Activated B cell treated with CpG ODN at 0.5 μM for 24 hours (primary cell): ENCODE measurements at places on chromosomes 7 and 10. TPM values are rescaled to one million over a fixed set of nuclear protein-coding genes. Genes with fewer than 3 reads are reported as not detected.

The SEMA4G gene
- 0.60 and 0.78 TPM in 2 replicates for total RNA-seq

GRCh38 chr7:31059551-31059950 lies 7.4 kb downstream of the ADCYAP1R1 start:
- no peak for DNase-seq

GRCh38 chr10:44960482-44961229 lies 1.1 kb downstream of the RASSF4 start:
- DNase-seq: no peak

The LIPK gene
- not detected in 2 replicates for total RNA-seq

GRCh38 chr10:119634219-119634544 lies 17.0 kb upstream of the BAG3 start:
- DNase-seq: no peak

- no peak for DNase-seq
Measured at GRCh38 chr7:129664029-129665012, 52.8 kb downstream of the NRF1 start.

DNA sequence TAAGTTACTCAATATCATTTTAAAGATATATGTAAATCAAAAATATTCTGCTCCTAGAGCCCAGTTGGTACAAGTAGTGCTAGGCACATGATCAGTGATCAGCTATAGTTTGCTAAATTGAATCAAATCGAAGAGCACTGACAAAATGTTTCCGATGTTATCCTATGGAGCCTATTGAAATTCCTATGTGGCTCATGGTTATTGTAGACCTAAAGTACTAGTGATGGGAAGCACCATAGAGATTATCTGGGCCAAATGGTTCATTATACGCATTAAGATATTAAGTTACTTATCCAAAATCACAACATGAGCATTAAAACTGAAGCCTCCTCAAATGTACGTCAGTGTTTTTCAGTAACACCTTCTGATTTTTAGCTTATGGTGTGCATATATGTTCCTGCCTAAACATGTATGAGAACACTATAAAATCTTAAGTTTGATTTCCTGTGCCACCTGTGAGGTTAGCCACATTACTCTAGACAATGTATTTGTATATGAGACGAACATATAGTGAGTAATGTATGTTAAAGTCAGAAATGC lies 103.2 kb downstream of the IQUB start:
- no peak for DNase-seq

GRCh38 chr7:40978047-40978446 lies 724.8 kb downstream of the INHBA start:
- DNase-seq: no peak

DNA sequence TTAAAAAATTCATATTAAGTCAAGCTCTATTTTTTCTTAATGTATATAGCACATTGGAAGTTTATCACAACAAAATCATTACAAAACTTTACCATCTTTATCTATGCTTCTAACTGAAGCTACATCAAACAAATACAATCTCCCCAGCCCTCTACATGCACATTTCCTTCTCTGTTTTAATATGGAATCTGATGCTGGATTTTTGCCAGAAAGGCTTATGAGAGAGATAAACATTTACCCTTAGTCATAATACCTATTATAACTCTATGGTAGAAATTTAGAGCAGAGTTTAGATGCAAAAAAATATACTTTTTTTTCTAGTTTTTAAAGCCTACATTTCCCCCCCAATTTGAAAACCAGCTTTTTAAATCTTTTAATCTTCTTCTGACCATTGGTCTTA lies 1198.6 kb downstream of the GATA3 start:
- no peak for DNase-seq

The CFTR gene
- not detected in 2 replicates for total RNA-seq

DNA sequence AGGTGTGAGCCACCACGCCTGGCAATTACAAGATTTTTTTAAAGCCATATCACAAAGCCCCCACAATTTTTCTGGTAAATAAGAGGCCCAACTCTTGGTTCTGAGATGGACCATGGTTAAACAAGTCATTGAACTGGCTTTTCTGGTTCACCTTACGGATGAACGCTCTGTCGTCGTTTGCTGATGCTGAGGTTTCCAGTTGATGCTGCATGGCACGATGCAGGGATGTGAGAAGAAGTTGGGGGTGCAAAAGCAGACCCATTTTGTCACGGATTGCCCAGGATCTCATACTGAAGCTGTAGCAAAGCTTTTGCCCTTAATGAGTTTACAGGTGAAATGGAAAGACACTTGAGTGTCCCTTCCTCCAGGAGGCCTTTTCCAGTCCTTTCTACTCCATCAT lies 2.0 kb upstream of the IL2RA start:
- no peak for DNase-seq

GRCh38 chr7:12229046-12229445 lies 18.0 kb downstream of the TMEM106B start:
- DNase-seq: no peak

DNA sequence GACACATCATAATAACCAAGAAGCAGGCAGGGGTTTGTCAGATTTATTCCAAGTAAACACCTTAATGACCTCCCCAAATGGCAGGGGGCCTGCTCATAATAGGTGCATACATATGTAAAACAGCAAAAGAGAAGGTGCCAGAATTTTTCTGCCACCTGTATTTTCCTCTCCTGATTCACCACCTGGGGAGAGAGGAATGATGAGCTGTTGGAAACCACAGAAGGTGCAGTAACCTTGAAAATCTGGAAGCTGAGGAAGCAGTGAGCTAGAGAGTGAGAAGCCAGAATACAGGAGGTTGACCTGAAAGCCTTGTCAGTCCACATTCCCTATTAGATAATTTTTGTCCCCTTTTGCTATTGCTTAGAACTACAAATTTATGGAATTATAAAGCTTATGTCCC lies 46.2 kb upstream of the PDE1C start:
- no peak for DNase-seq

GRCh38 chr7:48188776-48189520 lies 17.7 kb downstream of the ABCA13 start:
- DNase-seq: no peak

DNA sequence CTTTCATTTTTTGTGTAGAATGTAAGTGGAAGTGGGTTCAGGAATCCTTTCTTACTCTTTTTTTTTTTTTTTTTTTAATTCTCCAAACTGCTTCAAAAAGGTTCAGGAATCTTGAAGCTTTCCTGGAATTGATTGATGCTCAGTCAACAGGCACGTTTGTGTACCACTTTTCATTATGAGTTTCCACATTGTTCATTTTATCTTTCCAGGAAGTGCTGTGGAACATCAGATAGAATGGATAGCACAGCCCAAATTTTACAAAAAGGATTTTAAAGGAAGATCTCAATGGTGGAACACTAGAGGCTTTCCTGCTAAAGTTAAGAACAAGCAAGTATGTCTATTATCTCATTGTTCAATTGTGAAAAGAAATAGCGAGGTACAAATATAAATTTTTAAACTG lies 1.9 kb upstream of the PPP1R35 start:
- DNase-seq: no peak

GRCh38 chr10:90939116-90939515 lies 18.2 kb upstream of the ANKRD1 start:
- no peak for DNase-seq

DNA sequence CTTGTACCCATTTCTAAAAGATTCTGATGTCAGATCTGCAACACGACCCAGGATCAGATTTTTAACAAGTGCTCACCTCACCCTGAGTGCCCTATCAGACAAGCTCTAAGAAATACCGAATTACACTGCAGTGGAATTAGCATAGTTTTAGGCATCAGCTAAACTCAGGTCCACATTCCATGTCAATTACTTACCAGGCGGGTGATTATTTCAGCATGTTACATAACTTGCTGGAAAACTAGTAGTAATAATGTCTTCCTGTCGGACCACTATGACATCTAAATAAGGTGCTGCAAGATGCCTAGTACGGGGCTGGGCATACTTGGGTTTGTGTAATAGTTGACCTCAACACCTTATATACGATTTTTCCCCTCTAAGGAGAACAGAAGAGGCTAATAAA lies 21.0 kb downstream of the TRIL start:
- no peak for DNase-seq

The FOXI2 gene
- total RNA-seq: not detected in 2 replicates

The PHYHIPL gene
- total RNA-seq: not detected in 2 replicates

GRCh38 chr10:112655722-112656121 lies 208.7 kb downstream of the VTI1A start:
- no peak for DNase-seq

GRCh38 chr7:2209146-2209960 lies 23.4 kb downstream of the MAD1L1 start:
- DNase-seq: peak; percentile 58

GRCh38 chr10:73850863-73851461 lies 23.4 kb downstream of the CAMK2G start:
- no peak for DNase-seq

GRCh38 chr7:44265728-44266127 lies 59.7 kb downstream of the CAMK2B start:
- no peak for DNase-seq
